ENCODE measurements at places on chromosomes 3 and 15. TPM values are rescaled to one million over a fixed set of nuclear protein-coding genes. Genes with fewer than 3 reads are reported as not detected.

The MCF2L2 gene
- 5.8 TPM for total RNA-seq

The VIPR1 gene
- 34.3 TPM for total RNA-seq

The HDC gene
- not detected for total RNA-seq

The FBXL2 gene
- total RNA-seq = not detected

The GABRR3 gene
- total RNA-seq = not detected

The DUOXA2 gene
- not detected for total RNA-seq

The NR2E3 gene
- not detected for total RNA-seq

The OIP5 gene
- not detected for total RNA-seq

The COL6A6 gene
- total RNA-seq = not detected

The ARHGEF26 gene
- 0.08 TPM for total RNA-seq

The SLC28A2 gene
- total RNA-seq = not detected

The TMEM212 gene
- total RNA-seq = not detected

The TOPBP1 gene
- total RNA-seq = 32.4 TPM

The PLSCR2 gene
- not detected for total RNA-seq
